ENCODE measurements at places on chromosomes 1 and 21.
A peak's percentile ranks its signal among the peaks of the same experiment; 100 is the strongest.

- DNase-seq, result no peak
Measured at GRCh38 chr1:27601771-27602461, 2.0 kb downstream of the AHDC1 start.

GRCh38 chr1:85607126-85607920, 26.8 kb downstream of the CCN1 start:
- DNase-seq, result peak; percentile 75

DNA sequence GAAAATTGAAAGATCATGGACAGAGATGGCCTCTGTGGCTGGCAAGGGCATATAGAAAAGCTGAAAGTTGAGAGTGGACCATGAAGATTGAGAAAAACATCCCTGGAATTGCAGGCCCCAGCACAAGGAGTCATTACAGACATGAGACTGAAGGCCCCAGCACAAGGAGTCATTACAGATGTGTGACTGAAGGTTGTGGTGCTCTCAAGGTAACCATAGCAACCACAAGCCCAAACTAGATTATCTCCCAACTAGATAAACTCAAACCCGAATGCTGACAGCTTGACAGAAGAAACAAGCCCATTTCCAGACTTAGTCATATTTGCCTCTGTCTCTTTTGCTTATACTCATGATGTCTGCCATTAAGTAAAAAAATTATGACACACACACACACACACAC, 1252.1 kb upstream of the ADGRL4 start:
- DNase-seq, result no peak

GRCh38 chr1:170929412-170929834, 5.9 kb upstream of the MROH9 start:
- DNase-seq, result no peak

DNA sequence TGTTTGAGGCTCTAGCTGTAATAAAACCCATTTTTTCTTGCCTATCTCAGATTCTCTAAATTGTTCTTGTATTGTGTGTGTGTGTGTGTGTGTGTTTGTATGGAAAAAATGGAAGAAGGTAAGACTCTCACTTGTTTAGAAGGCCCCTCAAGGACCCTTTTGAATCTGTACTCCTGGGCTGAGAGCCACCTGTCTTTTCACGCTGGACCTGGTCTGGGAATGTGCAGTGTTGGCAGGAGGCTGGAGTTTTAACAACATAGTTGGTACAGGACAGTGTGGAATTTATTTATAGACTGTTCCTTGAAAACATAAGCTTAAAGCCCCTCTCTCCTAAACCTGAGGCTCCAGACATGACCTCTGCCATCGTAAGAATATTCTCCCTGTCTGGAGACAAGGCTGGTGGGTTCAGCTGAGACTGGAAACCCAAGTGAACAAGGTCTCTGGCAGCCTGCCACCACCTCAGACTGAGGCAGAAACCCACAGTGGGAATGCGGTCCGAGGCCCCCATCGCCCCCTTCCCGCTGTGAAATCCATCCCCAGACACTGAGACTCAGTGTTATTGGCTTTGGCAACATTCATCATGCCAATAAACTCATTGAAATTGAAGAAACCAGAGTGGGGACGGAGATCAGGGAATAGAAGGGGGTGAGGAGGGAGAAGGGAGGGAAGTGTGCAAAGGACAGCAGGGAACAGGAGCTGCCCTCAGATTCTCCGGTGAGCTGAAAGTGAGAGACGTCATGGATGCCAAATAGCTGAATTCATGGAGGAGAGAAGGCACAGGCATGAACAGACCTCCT, 24.6 kb upstream of the PLXNA2 start:
- DNase-seq, result no peak

DNA sequence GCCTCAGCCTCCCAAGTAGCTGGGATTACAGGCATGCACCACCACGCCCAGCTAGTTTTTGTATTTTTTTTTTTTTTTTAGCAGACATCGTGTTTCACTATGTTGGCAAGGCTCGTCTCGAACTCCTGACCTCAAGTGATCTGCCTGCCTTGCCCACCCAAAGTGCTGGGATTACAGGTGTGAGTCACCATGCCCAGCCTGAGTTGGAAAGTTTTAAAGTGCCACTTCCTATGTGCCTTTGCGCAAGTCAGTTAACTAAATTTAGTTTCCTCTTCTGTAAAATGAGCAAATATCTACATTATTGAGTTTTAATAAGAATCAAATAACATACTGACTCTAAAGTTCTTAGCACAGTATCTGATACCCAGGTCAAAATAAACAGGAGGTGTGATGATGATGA, 12.4 kb downstream of the SLC19A2 start:
- no peak for DNase-seq

- DNase-seq, result no peak
Measured at GRCh38 chr1:232493869-232494268, 136.1 kb downstream of the SIPA1L2 start.

- DNase-seq, result no peak
Measured at GRCh38 chr1:91799159-91799558, 86.8 kb downstream of the TGFBR3 start.

DNA sequence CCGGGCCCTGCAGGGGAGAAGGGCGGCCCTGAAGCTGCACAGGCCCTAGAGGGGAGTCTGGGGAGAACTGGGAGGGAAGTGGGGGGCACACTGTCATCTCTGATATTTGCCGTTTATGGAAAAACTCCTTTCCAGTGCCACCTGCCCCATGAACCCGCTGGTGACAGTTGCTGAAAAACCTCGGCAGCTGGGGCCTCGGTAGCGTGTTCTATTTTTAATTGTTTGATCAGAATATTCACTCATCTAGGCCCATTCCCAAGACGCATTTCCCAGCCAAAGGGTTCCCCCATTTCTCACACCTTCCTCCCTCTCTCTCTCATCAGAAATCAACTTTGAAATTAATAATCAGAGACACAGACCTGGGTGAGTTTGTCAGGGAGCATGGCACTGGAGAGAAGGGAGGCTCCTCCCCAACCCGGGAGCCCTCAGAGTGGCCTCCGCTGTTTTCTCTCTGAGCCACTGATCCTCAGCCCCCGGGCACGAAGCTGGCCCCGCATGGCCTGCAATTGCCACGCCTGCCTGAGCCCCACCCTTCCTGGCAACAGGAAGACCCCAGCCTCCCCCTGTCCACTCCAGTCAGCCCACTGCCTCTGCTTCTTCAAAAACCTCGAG, 111.1 kb downstream of the CASZ1 start:
- DNase-seq, result no peak

DNA sequence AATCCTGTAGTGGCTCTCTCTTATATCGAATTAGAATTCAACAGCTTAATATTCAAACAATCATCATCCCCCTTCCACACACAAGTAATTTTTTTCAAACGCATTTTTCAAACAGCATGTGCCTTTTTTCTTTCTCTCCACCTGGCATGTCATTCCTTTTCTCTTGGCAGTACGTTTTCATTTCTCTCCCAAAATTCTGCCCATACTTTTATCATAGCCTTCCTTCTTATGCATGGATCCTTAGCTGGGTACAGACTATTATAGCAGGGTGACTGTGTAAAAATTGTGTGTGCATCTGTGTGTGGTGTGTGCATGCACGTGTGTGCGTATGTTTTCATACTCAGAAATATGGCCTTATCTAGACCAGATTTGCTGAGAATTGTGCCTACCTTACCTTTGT, 184.3 kb downstream of the ZC3H11B start:
- DNase-seq, result no peak

- no peak for DNase-seq
Measured at GRCh38 chr1:42758641-42759040, 8.2 kb downstream of the P3H1 start.

- DNase-seq, result no peak
Measured at GRCh38 chr1:203289281-203289981, 15.9 kb upstream of the BTG2 start.

- DNase-seq, result no peak
Measured at GRCh38 chr1:184113251-184113650, 61.7 kb downstream of the TSEN15 start.

- DNase-seq, result no peak
Measured at GRCh38 chr1:59737638-59738037, 77.1 kb upstream of the HOOK1 start.

DNA sequence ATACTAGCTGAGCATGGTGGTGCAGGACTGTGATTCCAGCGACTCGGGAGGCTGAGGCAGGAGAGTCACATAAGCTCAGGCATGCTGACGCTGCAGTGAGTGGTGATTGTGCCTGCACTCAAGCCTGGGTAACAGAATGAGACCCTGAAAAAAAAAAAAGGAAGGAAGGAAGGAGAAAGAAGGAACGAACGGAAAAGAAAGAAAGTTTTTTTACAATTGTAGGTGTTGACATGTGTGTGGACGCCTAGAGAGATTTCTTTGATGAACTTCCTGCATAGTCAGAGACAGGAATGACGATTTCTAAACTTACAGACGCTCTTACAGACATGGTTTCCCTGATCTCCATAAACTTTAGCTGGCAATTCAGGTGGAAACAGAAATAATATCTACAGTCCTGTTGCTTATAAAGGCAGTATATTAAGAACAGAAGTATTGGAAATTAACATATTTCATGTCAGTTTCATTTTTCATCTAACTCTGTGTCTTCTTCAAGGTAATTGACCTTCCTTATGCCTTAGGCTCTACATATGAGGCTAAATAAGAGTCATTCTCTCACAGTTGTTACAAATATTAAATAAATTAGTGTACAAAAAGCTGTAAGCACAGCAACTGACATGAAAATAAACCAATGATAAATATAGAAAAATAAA, 4.1 kb downstream of the SAMSN1 start:
- DNase-seq, result no peak

DNA sequence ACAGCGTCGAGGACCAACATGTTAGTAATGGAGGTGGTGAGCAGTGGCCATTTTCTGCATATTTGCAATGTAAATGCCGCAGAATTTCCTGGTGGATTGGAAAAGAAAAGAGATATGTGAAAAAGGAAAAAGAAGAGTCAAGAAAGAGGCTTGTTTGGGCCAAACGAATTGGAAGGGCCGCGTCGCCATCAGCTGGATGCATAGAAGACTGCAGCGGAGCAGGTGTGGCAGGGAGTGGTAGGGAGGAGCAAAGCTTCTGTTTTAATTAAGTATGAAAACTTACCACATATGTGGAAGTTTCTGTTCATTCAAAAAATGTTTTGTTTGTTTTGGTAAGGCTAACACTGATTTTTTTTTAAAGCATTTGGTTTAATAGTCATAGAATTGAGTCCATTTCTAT, 690.7 kb downstream of the NCAM2 start:
- DNase-seq, result no peak

DNA sequence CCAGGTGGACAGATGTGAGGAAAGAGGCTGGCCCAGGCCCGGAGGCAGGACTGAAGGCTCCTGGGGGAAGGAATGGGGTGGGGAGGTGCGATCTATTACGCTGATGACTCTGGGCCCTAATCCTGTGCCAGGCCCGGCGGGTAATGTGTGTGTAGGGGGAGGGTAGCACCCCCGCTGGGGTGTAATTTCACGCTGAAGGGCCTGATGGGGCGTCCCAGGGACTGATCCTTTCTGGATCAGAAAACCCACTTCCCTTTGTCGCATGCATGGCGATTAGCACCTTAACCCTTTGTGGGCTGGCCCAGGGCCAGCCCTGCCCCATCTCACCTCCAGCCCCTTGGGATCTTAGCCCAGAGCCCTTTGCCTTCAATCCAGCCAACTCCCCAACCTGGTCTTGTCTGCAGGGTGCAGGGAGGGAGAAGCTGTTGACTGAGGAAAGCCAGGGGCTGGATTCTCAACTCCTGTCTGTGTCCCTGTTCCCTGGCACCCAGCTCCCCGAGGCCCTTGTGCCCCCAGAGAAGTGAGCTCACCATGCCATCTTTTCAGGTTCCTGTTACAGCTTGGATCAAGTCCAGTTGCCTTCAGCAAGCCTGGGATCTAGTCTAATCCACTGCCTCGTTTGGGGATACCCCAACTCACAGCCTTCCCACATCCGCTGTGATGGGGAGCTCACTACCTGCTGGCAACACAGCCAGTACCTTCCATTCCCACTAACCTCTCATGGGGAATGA, 26.0 kb downstream of the KNCN start:
- no peak for DNase-seq

- DNase-seq, result no peak
Measured at GRCh38 chr1:191869790-191870312, 288.4 kb upstream of the RGS18 start.

DNA sequence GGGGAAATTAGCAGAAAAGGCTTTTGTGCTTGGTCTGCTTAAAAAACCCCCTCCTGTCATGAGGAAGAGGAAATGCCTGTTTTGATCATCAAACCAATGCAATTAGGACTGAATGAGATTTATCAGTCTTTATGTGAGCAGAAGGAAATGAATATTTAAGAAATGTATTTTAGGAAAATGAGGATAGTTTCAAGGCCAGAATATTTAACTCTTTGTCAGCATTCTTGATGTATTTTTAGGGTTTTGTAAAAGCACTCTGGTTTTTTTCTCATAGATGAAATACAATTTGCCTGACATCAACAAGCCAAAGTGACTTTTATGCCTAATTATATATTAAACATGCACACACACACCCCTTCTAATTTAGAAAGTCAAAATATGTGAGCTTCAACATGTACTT, 213.8 kb downstream of the GRIK1 start:
- no peak for DNase-seq

GRCh38 chr1:209755926-209756614, at the start of gene TRAF3IP3:
TSS of gene TRAF3IP3 (plus strand) at chr1:209756053. CDS start at chr1:209760040, 3,987 bp downstream.
- DNase-seq, result no peak

DNA sequence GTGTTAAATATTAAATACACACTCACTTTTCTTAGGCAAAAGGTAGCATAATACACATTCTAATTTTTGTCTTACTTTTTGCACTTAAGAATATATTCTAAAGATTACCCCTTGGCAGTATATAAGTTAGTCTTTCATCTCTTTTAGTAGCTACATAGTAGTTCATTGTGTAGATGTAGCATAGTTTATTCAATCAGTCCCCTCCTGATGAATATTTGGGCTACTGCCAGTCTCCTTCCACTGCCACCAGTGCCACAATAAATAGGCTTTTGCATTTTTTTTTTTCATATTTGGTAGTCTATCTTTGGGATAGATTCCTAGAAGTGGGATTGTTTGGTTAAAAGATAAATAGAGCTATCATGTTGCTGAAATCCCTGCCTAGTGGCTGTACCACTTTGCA, 388.8 kb upstream of the RUNX1 start:
- no peak for DNase-seq

GRCh38 chr1:42418516-42418915, 37.3 kb downstream of the ZMYND12 start:
- no peak for DNase-seq

GRCh38 chr1:37089750-37090149, 55.4 kb upstream of the GRIK3 start:
- no peak for DNase-seq

DNA sequence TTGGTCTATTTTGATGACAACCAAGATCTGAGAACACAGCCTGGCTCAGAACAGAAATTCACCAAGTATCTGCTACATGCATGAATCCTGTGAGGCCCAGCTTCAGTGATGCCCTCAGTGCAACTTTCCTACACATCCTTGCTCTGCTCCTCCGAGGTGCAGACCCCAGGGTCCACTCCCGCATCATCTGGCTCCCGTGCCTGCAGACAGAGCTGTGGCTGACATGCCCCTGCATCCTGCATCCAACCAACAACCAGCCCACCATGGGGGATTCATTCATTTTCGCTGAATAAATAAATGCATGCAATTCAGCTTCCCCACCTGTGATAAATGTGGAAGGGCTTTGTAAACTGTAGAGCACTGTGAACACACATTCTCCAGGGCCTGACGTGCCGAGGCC, 112.3 kb downstream of the GLIS1 start:
- DNase-seq, result no peak

- DNase-seq, result no peak
Measured at GRCh38 chr1:29044010-29044409, 79.7 kb downstream of the TMEM200B start.
